ENCODE measurements at places on chromosomes 11 and 22.

GRCh38 chr22:38834991-38835390 lies 8.8 kb downstream of the NPTXR start:
- no peak for DNase-seq

- no peak for DNase-seq
These were observed 2.1 kb downstream of the CLDN25 start for GRCh38 chr11:113781682-113782081.

DNA sequence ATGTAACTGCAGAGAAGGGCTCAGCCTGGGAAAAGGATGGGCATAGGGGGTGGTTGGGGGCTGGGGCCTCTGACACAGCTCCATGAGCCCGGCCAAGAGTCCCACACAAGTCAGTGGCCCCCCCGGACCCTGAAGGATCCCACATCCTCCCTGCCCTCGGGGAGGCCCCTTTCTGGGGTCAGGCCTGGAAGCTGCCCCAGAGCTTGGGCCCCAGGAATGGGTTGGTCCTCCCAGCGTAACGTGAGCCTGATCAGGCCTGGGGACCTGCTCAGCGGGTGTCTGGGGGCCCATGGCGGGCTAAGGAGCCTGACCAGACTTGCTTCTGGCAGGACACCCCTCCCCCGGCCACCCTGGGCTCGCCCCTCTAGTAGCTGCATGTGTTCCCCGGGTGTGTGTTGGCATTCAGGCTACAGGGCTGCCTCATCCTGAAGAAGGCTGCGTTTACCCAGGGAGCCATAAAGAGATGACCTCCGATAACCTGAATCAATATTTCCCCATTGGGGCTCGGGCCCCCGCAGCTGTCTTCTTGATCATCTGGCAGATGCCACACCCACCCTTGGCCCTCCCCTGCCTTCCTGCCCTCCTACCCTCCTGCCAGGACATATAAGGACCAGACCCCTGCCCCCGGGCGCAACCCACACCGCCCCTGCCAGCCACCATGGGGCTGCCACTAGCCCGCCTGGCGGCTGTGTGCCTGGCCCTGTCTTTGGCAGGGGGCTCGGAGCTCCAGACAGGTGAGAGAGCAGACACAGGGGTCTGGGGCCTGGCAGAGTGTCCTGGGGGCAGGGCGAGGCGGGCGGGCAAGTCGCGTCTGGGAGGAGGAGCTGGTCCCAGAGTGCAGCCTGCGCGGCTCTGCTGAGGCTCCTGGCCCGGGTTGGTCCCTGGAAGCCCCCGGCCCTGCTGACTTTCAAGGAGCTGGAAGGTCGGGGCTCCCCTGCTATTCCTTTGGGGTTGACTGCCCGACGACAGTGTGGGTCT lies at the start of gene MUC2:
TSS of gene MUC2 (plus strand) at position 631 of the 978 bp plus-strand sequence.
- no peak for DNase-seq

- DNase-seq: no peak
These were observed 57.7 kb upstream of the BDNF start for GRCh38 chr11:27757953-27758352.

DNA sequence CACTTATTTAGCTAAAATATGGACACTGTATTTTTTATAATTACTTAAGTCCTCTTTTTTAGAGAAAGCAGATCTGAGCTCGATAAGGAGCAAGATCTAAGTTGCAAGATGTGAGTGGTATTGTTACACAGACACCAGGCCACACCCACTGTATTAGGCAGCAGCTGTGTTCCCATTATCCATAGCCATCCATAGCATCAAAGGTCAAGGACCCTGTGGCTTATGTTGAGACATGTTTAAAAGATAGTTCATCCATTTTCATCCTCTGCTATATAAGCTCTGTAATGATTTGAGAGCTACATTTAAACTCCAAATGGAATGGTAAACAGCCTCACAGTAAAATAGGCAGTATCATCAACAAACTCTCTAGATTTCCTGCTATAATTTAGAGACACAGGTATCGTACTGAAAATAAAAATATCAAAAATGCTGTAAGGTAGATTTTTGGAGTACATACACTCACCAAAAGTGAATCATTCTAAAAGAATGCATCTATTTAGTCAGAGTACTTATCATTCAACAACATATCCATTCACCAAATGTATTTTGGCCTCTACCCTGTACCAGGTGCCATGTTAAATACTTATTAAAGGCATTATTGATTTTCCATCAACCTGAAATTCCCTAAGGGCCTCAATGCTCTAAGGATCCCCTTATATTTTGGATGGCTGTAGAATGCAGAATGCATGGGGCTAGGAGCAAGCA lies 574.0 kb downstream of the LRRC4C start:
- DNase-seq: no peak

DNA sequence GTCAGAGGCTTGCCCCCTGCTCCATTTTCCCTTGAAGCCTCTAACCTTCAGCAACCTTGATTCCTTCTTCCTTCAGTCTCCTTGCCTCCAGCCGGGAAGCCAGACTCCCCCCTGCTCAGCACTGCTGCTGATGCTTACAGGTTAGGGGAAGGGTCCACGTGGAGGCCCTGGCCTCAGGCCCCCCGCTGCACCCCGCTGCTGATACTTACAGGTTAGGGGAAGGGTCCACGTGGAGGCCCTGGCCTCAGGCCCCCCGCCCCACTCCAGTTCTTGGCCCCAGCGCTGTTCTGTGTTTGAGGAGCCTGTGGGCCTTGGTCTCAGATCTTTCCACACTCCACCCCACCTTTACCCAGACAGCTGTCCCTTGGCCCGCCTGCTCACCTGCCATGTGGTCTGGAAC lies 25.6 kb upstream of the PKNOX2 start:
- DNase-seq: no peak

GRCh38 chr11:48081151-48082010 lies 101.0 kb downstream of the PTPRJ start:
- DNase-seq: no peak

DNA sequence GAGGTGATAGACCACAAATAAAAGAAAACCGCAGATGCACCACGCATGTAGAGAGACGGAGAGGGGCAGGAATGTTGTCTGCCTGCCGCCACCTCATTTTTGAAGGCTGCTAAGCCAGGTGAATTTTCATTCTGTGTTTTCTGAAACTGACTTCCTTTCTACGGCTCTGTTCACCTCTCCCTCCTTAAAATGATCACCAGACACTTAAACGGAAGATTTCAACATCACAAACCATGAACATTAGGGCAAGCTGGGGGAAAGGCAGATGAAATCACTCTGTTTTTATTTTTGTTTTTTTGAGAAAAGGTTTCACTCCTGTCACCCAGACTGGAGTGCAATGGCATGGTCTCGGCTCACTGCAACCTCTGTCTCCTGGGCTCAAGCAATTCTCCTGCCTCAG lies 232.4 kb downstream of the MIAT start:
- no peak for DNase-seq

GRCh38 chr11:30255637-30256036 lies 24.8 kb downstream of the FSHB start:
- no peak for DNase-seq

GRCh38 chr22:40721266-40721665 lies 42.0 kb downstream of the MCHR1 start:
- no peak for DNase-seq

GRCh38 chr11:128628325-128628673 lies 40.9 kb upstream of the ETS1 start:
- no peak for DNase-seq

DNA sequence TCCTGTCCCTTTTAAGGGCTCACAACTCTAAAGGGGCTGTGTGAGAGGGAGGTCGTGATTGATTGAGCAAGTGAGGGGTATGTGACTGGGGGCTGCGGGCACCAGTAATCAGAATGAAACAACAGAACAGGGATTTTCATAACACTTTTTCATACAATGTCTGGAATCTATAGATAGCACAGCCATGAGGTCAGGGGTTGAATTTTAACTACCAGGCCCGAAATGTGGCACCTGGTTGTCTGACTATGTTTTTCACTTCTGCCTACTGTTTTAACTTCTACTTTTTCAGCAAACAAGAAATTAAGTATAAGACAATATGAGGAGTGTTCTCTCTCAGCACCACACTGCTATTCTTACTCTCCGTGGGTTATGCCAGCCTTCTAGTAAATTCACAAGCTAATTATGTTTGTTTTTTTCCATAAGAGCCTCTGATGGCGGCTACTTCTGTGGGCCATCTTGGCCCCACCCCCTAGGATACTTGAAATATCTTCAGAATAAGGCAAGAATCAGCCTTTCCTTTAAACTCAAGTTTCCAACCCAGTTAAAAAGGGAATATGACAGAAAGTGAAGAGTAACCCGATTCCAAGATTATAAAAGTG lies 552.8 kb upstream of the CHORDC1 start:
- no peak for DNase-seq

GRCh38 chr11:96486890-96487611 lies 97.2 kb downstream of the JRKL start:
- no peak for DNase-seq

DNA sequence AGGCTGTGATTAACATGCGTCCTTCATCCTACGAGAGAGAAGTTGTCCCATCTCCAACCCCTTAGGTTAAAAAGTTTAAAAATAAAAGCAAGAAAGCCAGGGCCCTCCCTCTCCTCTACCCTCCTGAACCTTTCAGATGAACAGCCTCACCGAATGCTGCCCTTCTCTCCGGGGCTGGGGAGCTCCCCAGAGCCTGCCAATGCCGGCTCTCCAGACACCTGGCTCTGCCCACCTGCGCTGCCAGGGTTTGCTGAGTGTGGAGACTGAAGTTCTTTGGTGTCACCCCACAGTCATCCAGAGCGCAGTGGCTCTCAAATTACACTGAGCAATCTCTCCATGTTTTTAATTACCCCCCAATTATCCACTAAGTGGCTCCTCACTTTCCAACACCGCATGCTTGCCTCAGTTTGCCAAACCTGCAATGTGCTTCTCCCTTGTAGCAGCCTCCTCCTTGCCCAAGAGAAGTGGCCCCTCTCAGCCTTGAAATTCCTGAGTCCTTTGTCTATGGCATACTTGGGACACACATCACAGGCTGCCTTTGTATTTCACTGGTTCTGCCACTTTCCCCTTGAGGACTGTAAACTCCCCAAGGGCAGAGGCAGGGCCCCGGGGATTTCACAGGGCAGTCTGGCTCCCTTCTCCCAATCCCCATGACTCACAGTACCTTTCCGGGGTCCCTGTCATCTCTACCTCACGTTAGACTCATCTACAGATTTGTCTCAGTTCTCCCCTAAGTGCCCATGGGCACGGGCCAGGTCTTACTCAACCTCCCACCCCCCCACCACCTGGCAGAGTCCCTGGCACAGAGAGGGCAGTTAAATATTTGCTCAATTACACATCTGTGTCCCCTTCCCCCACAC lies 2.0 kb downstream of the MYH9 start:
- peak; percentile 81 for DNase-seq

DNA sequence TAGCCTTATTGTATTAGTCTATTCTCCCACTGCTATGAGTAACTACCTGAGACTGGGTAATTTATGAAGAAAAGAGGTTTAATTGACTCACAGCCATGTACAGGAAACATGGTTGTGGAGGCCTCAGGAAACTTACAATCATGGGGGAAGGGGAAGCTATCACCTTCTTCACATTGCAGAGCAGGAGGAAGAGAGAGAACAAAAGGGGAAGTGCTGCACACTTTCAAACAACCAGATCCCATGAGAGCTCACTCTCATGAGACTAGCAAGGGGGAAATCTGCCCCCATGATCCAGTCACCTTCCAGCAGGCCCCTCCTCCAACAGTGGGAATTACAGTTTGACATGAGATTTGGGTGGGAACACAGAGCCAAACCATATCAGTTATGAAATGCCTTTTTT lies 179.4 kb downstream of the ARHGAP42 start:
- no peak for DNase-seq

DNA sequence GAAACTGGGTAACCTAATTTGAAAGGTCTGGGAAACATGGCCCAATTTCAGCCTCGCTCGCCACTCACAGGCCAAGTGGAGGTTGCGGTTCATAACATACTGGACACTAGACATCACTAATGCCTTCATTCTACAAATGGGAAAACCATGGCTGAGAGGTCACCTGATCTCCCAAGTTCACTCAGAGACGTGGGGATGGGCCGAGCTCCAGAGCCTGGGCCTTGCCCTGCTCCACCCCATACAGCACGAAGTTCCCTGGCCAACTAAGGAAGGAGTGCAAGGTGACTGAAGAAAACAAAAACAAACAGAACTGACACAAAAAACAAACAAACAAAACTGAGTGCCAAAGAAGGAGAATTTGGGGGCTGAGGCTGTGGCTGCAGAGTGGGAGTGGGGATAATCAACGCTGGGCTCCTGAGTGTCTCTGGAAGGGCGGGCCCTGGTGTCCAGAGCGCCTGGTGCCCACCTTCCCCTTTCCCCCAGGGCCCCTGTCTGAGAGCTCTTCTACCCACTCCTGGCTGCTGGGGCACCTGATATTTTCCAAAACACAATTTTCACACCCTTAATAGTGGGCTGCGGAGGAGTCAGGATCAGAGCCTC lies 46.5 kb upstream of the ADA2 start:
- no peak for DNase-seq

DNA sequence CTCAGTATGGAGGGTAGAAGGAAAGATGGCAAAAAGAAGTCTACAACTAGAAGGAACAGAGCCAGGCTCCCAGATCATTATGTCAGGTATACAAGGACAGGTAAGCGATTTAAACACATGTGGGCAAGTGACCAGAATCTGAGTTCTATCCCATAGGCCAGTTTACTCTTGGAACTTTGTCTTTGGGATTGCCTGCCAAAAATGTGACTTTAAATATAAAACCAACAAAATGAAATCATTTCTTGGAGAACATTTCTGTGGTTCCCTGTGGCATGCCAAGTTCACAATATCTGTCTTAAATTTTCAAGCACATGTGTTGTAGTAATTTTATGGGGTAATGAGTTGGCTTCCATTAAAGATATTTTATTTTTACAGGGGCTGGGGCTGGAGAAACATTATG lies 141.0 kb downstream of the SLC17A6 start:
- DNase-seq: no peak

- DNase-seq: no peak
These were observed 60.1 kb downstream of the SOX6 start for GRCh38 chr11:16296273-16296672.

DNA sequence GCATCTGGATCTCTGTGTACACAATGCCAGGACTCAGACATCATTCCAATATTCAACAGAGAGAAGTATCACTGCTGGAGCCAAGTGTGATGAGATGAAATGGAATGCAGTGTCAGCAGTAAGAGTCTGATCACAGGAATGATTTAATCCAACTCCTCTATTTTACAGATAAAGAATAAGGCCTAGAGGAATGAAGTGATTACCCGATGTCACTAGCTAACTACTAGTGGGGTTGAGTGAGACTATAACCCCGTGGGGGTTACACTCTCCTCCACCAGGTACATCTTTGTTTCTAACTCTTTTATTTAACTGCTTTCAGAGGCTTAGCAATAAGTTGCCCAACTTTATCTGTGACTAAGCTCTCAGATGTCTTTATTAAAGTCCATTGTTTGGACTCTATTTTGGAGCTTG lies 94.2 kb upstream of the FAT3 start:
- no peak for DNase-seq
